ENCODE measurements at places on chromosomes 1 and 21.
A peak's percentile ranks its signal among the peaks of the same experiment; 100 is the strongest.

- H3K36me3 ChIP-seq = peaks cover 9% of the 10 kb centered on the region
- no peak overlapping the region for H3K4me3 ChIP-seq
- no peak for DNase-seq
- H3K4me1 ChIP-seq = peaks cover 28% of the 10 kb centered on the region
- no peak overlapping the region for H3K27ac ChIP-seq
Measured at GRCh38 chr1:32208469-32208868, 420 bp upstream of the DCDC2B start.

- H3K27me3 ChIP-seq = no peaks in the 10 kb centered on the region
- no peak overlapping the region for H3K4me3 ChIP-seq
- no peak for DNase-seq
- H3K27ac ChIP-seq = no peak overlapping the region
- H3K4me1 ChIP-seq = no peaks in the 10 kb centered on the region
- H3K36me3 ChIP-seq = no peaks in the 10 kb centered on the region
Measured at GRCh38 chr1:196464480-196464941, 143.7 kb downstream of the KCNT2 start.

DNA sequence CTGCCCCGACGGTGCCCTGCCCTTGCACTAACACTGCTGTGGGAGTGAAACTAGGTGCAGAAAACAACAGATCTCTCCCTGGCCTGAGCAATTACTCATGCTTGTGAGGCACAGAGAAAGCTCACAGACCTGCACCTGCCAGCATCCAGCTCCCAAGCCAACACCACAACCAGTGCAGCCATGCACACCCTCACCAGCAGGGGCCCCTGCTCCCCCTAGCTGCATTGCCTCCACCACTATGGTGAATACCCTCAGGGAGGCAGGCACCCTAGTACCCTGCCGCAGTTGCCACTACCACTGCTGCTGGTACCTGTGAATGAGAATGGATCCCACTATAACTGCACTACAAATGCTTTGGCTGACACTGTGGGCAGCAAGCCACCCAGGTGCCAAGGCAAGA is 7.1 kb upstream of the DIRAS3 start:
- no peak overlapping the region for H3K4me3 ChIP-seq
- H3K36me3 ChIP-seq = no peaks in the 10 kb centered on the region
- no peak overlapping the region for H3K27ac ChIP-seq
- H3K4me1 ChIP-seq = no peaks in the 10 kb centered on the region

GRCh38 chr1:162690672-162691434 is 58.6 kb downstream of the DDR2 start:
- no peak for DNase-seq
- H3K4me1 ChIP-seq = no peaks in the 10 kb centered on the region

- H3K4me1 ChIP-seq = peaks cover 57% of the 10 kb centered on the region
- peak overlapping the region; percentile 89 for H3K27ac ChIP-seq
- DNase-seq = peak; percentile 66
- peaks cover 16% of the 10 kb centered on the region for H3K36me3 ChIP-seq
- H3K27me3 ChIP-seq = no peaks in the 10 kb centered on the region
Measured at GRCh38 chr1:156746406-156746727, 5.1 kb downstream of the HDGF start.

DNA sequence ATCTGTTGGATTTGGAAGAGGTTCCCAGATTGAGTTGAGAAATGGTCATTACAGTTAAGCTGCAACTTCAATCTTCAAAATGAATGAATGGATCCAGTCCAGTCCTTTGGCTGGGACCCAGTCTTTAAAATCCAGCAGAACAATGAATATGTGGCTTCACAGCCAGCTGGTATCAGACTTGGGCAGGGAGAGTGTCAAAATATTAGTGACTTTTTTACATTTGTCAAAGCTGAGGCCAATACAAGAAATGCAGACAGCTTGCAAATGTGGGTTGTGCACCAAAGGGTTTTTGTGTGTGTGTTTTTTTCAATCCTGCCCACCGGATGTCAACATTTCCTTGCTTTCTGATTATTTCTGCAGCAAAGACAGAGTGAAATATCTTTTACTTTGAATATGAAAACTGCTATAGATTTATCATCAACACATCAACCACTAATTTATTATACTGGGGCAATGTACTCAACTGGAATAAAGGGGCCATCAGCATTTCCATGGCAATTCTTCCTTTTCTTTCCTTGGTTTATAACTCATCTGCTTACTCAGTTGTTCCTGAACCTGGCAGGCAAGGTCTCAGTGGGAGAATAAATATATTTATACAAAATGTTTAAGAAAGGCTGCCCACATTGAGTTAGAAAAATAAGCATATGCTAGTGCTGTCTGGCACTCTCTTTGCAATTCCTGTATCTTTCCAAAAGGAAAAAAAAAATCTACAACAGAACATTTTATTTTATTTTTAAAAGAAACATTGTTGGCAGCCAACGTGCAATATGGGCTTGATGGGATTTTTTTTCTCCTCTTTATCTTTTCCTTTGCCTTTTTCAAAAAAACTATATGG is 491.6 kb upstream of the C1orf87 start:
- H3K36me3 ChIP-seq = no peaks in the 10 kb centered on the region
- no peak overlapping the region for H3K4me3 ChIP-seq
- no peak overlapping the region for H3K27ac ChIP-seq
- H3K4me1 ChIP-seq = no peaks in the 10 kb centered on the region
- H3K27me3 ChIP-seq = no peaks in the 10 kb centered on the region

- no peak for DNase-seq
- no peak overlapping the region for H3K27ac ChIP-seq
- no peaks in the 10 kb centered on the region for H3K36me3 ChIP-seq
- peaks cover 14% of the 10 kb centered on the region for H3K27me3 ChIP-seq
- H3K4me1 ChIP-seq = peaks cover 10% of the 10 kb centered on the region
Measured at GRCh38 chr1:14925336-14926136, 228.0 kb upstream of the TMEM51 start.

DNA sequence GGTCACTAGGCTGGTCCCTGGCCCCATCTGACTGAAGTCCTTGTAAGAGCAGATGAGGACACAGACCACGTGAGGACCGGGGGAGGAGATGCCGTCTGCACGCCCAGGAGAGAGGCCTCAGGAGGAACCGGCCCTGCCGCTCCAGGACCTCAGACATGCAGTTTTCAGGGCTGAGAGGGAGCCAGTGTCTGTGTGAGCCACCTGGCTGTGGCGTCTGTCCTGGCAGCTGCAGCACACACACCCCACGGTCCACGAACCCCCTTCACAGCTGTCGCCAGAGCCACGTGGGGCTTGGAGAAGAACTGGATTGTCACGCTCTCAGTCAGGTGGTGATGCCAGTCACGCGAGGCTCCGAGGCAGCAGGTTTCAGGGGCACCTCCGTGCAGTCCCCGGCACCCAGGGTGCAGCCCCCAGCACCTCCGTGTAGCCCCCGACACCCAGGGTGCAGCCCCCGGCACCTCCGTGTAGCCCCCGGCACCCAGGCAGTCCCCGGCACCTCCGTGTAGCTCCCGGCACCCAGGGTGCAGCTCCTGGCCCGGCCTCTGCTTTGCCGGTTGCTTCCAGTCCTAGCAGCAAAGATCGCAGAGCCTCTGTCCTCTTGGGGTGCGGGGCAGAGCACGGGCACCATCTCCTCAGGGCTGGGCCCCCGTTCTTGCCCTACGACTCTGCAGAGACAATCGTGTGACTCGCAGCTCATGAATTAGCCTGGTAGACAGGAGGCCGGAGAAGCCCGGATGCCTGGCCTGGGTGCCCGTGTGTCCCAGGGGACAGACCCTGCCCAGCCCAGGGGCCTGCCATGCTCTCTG is 19.0 kb upstream of the SUMO3 start:
- H3K36me3 ChIP-seq = no peaks in the 10 kb centered on the region
- no peak for DNase-seq
- no peaks in the 10 kb centered on the region for H3K27me3 ChIP-seq
- H3K27ac ChIP-seq = no peak overlapping the region
- H3K4me1 ChIP-seq = no peaks in the 10 kb centered on the region
- H3K4me3 ChIP-seq = no peak overlapping the region

- no peak for DNase-seq
- H3K4me3 ChIP-seq = no peak overlapping the region
- H3K27ac ChIP-seq = no peak overlapping the region
- H3K36me3 ChIP-seq = no peaks in the 10 kb centered on the region
- H3K4me1 ChIP-seq = no peaks in the 10 kb centered on the region
Measured at GRCh38 chr1:92037400-92037799, 7.6 kb downstream of the EPHX4 start.

DNA sequence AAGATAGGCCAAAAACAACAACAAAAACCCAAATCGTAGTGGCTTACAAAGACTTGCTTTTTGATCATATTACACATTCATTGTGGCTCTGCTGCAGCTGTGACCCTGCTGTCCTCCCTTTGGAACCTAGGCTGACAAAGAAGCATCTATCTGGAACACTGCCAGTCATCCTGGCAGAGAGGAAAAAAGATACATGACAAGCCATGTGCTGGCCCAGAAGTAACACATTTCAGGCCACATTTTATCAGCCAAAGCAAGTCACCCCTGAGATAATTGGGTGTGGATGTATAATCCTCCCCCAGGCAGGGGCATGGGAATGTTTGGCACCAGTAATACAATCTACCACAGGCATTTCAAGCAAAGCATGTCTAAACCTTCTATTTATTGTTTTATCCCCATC is 37.2 kb upstream of the AGO1 start:
- no peak overlapping the region for H3K27ac ChIP-seq
- no peaks in the 10 kb centered on the region for H3K4me1 ChIP-seq
- no peaks in the 10 kb centered on the region for H3K27me3 ChIP-seq
- H3K4me3 ChIP-seq = no peak overlapping the region
- peaks cover 39% of the 10 kb centered on the region for H3K36me3 ChIP-seq

DNA sequence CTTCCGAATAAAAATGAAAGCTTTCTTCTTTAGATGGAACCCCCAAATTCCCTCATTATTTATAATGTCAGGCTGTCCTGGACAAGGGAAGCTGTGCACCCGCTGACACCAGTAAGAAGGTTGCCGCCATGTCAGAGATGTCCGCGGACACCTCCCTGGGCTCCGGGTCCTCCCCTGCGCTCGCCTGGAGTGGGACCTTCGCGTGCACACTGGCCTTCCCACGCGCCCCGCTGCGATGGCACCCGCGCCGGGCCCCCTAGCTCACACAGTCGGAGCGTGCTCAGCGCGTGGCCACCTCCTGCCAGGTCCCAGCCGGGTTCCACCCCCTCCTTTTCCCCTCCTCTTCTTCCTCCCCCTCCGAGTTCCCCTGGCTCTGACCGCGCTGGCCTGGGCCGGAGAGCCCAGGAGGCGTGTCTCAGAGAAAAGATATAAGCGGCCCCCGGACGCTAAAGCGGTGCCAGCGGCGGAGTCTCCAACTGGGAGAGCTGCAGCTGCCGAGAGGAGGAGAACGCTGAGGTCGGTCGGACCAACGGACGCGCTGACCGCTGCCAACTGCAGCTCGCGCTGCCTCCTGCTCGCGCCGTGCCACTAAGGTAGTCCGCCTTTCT is at the start of gene G0S2:
G0S2 (plus strand) TSS at position 456 of the 608 bp plus-strand sequence. CDS start 273 bp downstream, outside the sequence.
- H3K36me3 ChIP-seq = no peaks in the 10 kb centered on the region
- peaks cover 24% of the 10 kb centered on the region for H3K27me3 ChIP-seq
- peaks cover 24% of the 10 kb centered on the region for H3K4me1 ChIP-seq

DNA sequence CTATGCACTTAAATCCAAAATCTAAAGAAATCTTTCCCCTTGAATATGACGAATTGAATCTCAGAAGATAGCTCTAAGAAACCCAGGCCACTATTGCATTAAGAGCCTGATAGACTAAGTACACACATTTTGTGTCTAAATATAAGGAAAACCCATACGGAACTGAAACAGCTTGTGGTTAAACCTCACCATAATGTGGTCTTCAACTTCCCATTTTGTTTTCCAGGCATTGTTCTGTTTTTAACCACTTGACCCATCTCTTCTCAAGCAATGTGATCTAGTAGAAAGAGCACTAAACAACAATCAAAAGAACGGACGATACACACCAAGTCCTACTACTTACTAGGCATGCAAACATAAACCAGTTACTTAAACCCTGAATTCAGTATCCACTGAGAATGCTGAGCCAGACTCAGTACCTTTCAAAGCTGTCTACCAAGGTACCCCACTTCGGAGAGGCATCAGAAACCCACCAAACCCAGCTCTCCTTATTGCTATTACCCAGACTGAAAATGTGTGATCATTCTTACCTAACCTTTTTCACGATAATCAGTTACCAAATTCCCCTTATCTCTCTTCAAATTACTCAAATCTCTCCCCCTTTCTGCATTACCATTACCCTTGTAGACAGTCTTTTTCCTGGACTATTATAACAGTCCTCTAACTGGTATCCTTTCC is 12.8 kb downstream of the OTUD7B start:
- H3K4me1 ChIP-seq = no peaks in the 10 kb centered on the region
- H3K4me3 ChIP-seq = no peak overlapping the region
- no peaks in the 10 kb centered on the region for H3K27me3 ChIP-seq

- no peaks in the 10 kb centered on the region for H3K4me1 ChIP-seq
- no peak overlapping the region for H3K27ac ChIP-seq
- no peaks in the 10 kb centered on the region for H3K27me3 ChIP-seq
- H3K36me3 ChIP-seq = no peaks in the 10 kb centered on the region
- no peak overlapping the region for H3K4me3 ChIP-seq
- no peak for DNase-seq
Measured at GRCh38 chr1:223706077-223706973, 6.0 kb upstream of the CAPN2 start.

DNA sequence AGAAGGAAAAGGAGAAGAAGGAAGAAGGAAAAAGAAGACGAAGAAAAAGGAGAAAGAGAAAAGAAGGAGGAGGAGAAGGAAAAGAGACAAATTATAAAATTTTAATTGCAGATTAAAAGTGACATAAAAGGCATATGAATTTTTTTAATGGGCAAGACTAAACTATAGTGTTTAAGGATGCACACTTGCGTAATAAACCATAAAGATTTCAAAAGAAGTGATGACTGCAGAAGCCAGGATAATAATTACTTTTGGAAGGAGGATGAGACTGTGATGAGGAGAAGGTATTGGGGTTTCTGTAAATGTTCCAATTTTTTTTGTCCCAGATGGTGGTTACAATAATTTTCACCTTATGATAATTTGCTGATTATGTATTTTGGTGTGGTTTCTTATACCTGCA is 243.1 kb upstream of the PKN2 start:
- no peak overlapping the region for H3K27ac ChIP-seq
- H3K27me3 ChIP-seq = no peaks in the 10 kb centered on the region
- no peaks in the 10 kb centered on the region for H3K4me1 ChIP-seq
- no peak overlapping the region for H3K4me3 ChIP-seq
- no peaks in the 10 kb centered on the region for H3K36me3 ChIP-seq
- DNase-seq = no peak

DNA sequence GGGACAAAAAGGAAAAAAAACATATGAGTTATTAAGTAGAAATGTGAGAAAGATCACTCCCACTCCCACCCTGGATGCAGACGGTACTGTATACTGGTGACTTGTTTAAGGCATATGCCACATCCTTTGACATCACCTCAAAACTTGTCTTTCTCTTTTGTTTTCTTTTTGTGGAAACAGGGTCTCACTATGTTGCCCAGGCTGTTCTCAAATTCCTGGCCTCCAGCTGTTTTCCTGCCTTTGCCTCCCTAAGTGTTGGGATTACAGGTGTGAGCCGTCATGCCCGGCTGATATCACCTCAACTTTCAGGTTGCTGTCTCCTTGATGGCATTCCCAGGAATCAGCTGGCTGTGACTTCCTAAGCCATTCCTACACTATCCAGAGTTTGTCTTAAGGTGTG is 18.4 kb upstream of the KHDRBS1 start:
- DNase-seq = no peak
- H3K27ac ChIP-seq = no peak overlapping the region
- H3K27me3 ChIP-seq = no peaks in the 10 kb centered on the region
- no peak overlapping the region for H3K4me3 ChIP-seq
